ENCODE measurements at places on chromosomes 2 and 18.

GRCh38 chr18:12154361-12154760 is 60.7 kb downstream of the ANKRD62 start:
- no peak for DNase-seq

- no peak for DNase-seq
Observed at GRCh38 chr2:88307817-88308216, 137.7 kb downstream of the THNSL2 start.

DNA sequence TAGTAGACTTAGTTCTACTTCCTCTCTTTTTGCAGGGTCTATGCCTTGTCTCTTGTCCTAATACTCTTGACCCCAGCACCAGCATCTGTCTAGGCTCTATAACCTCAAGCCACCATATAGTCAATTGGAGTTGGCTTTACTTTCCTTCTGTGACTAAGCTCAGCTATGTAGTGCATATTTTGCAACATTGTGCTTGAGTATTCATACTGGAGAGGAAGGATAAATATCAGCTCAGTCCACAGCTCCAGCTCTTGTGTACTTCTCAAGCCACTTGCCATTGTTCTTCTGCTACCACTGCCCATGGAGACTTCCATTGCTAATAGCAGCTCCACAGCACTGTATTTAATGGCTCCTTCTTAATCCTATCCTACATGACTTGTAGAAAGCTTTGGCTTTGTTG is 35.5 kb upstream of the CD28 start:
- DNase-seq = no peak

GRCh38 chr2:94999431-94999883 is 26.1 kb upstream of the MAL start:
- peak; percentile 73 for DNase-seq

DNA sequence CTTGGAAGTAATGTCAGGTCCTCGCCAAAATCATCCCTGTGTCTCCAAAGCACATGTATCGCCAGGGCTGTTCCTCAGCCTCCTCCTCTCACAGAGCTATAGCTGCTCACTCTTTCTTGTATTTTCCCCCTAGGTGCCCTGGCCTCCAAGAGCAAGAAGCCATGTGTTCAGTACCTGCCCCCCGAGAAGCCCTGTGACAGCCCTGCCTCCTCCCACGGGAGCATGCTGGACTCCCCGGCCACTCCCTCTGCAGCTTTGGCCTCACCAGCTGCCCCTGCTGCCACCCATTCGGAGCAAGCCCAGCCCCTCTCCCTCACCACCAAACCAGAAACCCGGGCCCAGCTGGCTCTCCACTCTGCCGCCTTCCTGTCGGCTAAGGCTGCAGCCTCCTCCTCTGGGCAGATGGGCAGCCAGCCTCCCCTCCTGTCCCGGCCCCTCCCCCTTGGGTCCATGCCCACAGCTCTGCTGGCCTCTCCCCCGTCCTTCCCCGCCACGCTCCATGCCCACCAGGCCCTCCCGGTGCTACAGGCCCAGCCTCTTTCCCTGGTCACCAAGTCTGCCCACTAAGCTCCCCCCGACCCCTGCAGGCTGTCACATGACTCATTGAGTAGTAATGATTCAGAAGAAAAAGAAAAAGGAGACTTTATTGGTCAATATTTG is 18.8 kb downstream of the TGOLN2 start:
- no peak for DNase-seq

- no peak for DNase-seq
Observed at GRCh38 chr2:120547662-120548061, 188.0 kb upstream of the GLI2 start.

GRCh38 chr2:5849562-5849961 is 157.4 kb downstream of the SOX11 start:
- no peak for DNase-seq

DNA sequence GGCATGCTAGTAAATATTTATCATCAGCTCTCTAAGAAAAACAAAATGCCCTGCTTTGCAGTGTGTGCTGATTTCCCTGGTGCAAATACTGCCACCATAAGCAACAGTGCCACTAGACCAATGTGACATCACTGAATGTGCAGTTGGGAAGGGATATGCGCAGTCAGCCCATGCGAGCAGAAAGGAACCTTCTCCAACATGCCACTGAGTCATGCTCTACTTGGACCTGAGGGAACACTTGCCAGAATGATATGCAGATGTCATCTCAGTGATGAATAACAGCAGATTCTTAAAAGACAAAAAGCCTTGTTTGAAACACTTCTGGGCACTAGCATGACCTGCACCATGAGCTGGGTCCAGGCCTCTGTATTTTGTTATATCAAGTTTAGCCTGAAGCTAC is 55.3 kb upstream of the REL start:
- no peak for DNase-seq

- DNase-seq = no peak
Observed at GRCh38 chr2:156622491-156622890, 186.3 kb downstream of the GPD2 start.

GRCh38 chr2:57333221-57333620 is 713.4 kb upstream of the VRK2 start:
- no peak for DNase-seq

GRCh38 chr2:144477281-144477956 is 42.5 kb downstream of the ZEB2 start:
- DNase-seq = no peak

GRCh38 chr2:88580088-88580487 is 47.2 kb downstream of the EIF2AK3 start:
- DNase-seq = no peak

GRCh38 chr2:147223119-147223518 is 621.7 kb upstream of the ACVR2A start:
- DNase-seq = no peak

GRCh38 chr2:66571918-66572317 is 137.0 kb downstream of the MEIS1 start:
- no peak for DNase-seq

GRCh38 chr18:64083916-64084315 is 65.0 kb downstream of the LINC00305 start:
- no peak for DNase-seq

DNA sequence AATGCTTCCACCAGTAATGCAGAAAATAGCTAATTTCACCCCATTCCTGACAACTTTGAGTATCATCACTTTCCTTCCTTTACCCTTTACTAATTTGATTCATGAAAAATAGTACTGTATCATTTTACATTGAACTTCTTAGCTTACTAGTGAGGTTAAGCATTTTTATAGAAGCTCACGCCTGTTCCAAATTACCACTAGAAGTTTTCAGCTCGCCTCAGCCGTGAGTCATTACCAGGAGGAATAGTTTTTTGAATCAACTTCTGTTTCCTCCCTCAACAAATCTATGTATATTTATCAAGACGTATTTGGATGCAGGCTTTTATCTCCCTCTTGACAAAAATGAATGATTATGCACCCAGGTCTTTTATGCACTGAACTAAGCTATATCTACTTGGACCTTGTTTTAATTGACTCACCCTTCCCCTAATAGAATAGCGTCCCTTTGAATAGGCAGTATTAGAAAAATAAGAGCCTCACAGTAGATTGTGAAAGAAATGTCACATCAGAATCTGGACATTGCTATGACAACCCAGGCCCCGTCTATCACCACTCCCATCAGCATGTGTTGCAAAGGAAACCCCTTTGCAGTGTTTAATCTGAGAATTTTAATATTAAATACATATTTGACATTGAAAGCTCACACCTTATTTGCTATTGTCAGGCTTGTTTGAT is 207.4 kb upstream of the NRP2 start:
- DNase-seq = no peak

GRCh38 chr2:182031956-182032355 is 46.3 kb downstream of the PPP1R1C start:
- no peak for DNase-seq

GRCh38 chr2:30030361-30030760 is 109.0 kb upstream of the ALK start:
- DNase-seq = no peak

- no peak for DNase-seq
Observed at GRCh38 chr2:197278799-197279763, 31.5 kb downstream of the ANKRD44 start.

GRCh38 chr18:63306819-63307550 is 12.6 kb downstream of the BCL2 start:
- DNase-seq = no peak

- no peak for DNase-seq
Observed at GRCh38 chr2:161265874-161266273, 42.4 kb upstream of the PSMD14 start.

- DNase-seq = no peak
Observed at GRCh38 chr2:152335726-152336118, 748 bp downstream of the FMNL2 start.

DNA sequence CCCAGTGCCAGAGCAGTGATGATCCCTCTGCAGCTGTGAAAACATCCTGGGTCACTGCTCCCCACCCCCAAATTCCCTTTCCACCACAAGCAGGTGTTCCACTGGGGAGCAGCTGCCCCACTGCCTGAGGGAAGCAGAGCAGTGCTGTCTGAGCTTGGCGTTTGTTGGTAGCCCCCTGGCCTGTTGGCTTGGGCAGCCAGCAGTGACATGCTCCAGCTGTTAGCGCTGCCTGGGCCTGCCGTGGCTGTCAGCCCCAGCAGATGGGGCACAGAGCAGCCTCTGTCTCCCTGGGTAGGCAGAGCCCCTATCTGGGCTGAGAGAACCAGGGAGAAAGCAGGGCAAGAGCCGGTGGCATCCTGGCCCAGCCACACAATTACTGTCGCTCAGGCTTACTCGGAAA is 247.7 kb downstream of the GLI2 start:
- no peak for DNase-seq

DNA sequence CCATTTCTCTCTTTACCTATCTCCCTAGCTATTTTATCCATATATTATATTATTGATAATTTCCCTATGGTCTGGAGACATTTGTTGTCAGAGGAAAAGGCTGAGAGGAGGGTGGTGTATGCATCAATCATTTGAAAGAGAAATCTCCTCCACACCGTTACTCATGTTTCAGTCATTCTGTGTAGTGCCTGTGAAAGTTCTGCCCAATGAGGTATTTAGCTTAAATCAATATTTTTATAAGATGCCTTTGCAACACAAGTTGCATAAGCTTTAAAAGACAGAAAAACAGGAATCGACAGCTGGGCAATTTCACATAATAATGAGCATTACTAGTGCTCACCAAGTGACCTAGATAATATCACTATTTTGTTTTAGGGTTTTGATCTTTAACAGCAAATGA is 363.7 kb upstream of the FSIP2 start:
- no peak for DNase-seq

DNA sequence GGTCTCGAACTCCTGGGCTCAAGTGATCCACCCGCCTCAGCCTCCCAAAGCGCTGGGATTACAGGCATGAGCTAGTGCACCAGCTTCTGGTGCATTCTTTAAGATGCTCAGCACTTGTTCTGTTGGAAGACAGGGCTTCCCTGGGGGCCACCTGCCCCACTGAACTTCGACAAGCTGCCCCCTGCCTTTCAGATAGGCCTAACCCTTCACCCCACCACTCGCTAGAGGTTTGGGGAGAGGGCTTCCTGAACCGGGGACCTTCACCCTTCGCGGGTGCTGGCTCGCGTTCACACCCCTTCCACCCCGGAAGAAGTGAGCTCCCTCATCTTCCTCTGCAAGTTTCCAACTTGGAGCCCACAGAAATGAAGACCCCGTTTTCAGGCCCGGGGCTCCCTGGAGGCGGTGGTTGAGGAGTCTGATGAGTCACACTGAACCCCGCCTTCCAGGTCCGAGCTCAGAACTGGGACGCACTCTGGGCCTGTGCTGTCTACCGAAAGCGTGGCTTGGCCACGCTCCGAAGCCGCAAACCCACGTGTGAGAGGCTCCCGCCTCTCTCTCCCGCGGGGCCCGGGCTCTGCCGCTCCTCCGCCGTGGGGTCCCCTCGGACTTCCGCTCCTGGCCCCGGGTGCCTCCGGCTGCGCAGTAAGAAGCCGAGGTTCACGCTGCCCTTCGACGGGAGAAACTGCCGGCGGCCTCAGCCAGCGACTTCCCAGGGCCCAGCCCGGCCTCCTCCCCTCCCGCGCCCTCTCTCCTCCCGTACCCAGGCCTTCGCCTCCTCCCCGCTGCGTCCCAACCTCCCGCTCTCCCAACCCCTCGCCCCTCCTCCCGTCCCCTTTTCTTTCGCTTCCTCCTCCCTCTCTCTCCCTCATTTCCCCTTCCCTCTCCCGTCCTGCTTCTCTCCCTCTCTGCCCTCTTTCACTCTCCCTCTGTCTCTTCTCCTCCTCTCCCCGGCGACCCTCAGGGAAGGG is 47.5 kb upstream of the SP3 start:
- DNase-seq = no peak

GRCh38 chr2:239160226-239161143 is 240.3 kb downstream of the HDAC4 start:
- DNase-seq = peak; percentile 80

GRCh38 chr2:88350331-88351248 is 101.9 kb downstream of the FOXI3 start:
- DNase-seq = no peak

DNA sequence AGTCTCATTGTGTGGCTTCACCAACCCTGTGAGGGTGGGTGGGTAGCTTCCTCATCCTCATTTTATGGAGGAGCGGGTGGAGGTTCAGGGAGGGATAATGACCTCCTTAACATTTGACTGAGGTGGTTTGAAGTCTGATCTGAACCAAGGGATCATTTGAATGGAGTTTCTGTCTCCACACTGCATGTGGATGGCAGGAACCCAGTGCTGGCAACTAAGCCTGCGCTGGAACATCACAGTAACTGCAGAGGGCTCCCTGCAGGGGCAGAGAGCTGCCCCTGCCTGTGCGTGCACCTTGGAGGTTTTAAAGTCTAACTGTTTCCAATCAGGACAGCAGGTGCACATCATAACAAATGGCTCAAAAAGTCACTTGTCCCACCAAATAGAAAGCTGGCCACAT is 3.3 kb downstream of the AGAP1 start:
- no peak for DNase-seq

DNA sequence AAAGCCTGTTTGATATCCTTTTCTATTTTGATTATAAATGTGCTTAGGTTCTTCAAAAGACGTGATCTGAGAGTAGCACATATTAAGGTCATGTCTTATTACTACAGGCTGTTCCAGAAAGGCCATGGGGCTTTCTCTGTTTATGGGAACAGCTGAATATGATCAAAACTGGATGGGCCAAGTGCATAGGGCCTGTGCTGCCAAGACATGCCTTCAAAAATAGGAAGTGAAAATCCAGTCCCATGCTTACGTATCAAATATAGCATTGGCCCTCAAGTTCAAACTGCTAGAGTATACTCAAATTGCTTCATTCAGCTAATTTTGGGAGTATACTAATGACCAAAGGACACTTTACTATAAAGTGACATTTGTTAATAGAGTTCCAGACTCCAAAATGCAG is 24.1 kb downstream of the SLC25A52 start:
- no peak for DNase-seq

- DNase-seq = no peak
Observed at GRCh38 chr2:197813093-197813787, 8.8 kb downstream of the PLCL1 start.

Measured in mesenteric fat pad (tissue), 1 donor.